A549 treated with GW870086 at 1 μM for 4 hours (cell line): ENCODE measurements at places on chromosomes 12 and 14. TPM values are rescaled to one million over a fixed set of nuclear protein-coding genes. Genes with fewer than 3 reads are reported as not detected.

Gene PLD4
- total RNA-seq, result 0.10 to 0.25 TPM (median 0.13 TPM) in 3 of 5 replicates, not detected in the others

Gene ASCL1
- total RNA-seq, result 0.05 TPM in 1 of 5 replicates, not detected in the others

Gene CLEC2A
- total RNA-seq, result not detected in 5 replicates

Gene MMP19
- 0.16 to 0.49 TPM (median 0.32 TPM) in 5 replicates for total RNA-seq

Gene LMO3
- total RNA-seq, result 0.03 TPM in 1 of 5 replicates, not detected in the others
